ENCODE measurements at places on chromosomes 16 and 17. TPM values are rescaled to one million over a fixed set of nuclear protein-coding genes. Genes with fewer than 3 reads are reported as not detected.

OR3A3 gene
- not detected for total RNA-seq

FA2H gene
- 0.50 TPM for total RNA-seq

SLC6A4 gene
- 0.13 TPM for total RNA-seq

GLIS2 gene
- 0.40 TPM for total RNA-seq

BEAN1 gene
- total RNA-seq: not detected

TK1 gene
- total RNA-seq: 109 TPM

TEKT3 gene
- not detected for total RNA-seq

ABHD15 gene
- total RNA-seq: 19.3 TPM

IL34 gene
- total RNA-seq: not detected

KRTAP4-4 gene
- not detected for total RNA-seq

PIK3R5 gene
- 52.7 TPM for total RNA-seq

SDK2 gene
- total RNA-seq: 2.4 TPM

TMEM204 gene
- total RNA-seq: 43.5 TPM

SLC6A2 gene
- total RNA-seq: not detected

RCVRN gene
- not detected for total RNA-seq

COX6A2 gene
- total RNA-seq: not detected

C16orf46 gene
- total RNA-seq: not detected

OTOP3 gene
- total RNA-seq: not detected
